ENCODE measurements at places on chromosomes 2 and 18. TPM values are rescaled to one million over a fixed set of nuclear protein-coding genes. Genes with fewer than 3 reads are reported as not detected.

The CXCR1 gene
- total RNA-seq = 2.9 TPM

The LIMS2 gene
- total RNA-seq = 30.6 TPM

The KCNK3 gene
- total RNA-seq = 11.8 TPM

The RUFY4 gene
- 13.7 TPM for total RNA-seq

The FABP1 gene
- 0.24 TPM for total RNA-seq

The CPO gene
- not detected for total RNA-seq

The AKAIN1 gene
- total RNA-seq = not detected

The SKA1 gene
- 2.9 TPM for total RNA-seq

The AGXT gene
- 0.48 TPM for total RNA-seq

The DSG2 gene
- 48.2 TPM for total RNA-seq

The FBXO15 gene
- 7.5 TPM for total RNA-seq

The NEDD4L gene
- 60.2 TPM for total RNA-seq

The SERPINB4 gene
- 4.1 TPM for total RNA-seq

The GPR35 gene
- 3.1 TPM for total RNA-seq

The RAD51AP2 gene
- 11.6 TPM for total RNA-seq

The ARID5A gene
- total RNA-seq = 11.3 TPM

The TMEM178A gene
- 3.9 TPM for total RNA-seq

The MROH2A gene
- total RNA-seq = not detected

The ZNF516 gene
- total RNA-seq = 29.6 TPM

The HNMT gene
- total RNA-seq = 72.7 TPM

The LHCGR gene
- 2.6 TPM for total RNA-seq
